Stimulated activated CD4-positive, alpha-beta T cell treated with anti-CD3 and anti-CD28 coated beads, Interleukin-12 subunit alpha, Interleukin-12 subunit beta, amount 100 ng/mL, for 4 hours (primary cell): ENCODE measurements at places on chromosomes 2 and 18.

DNA sequence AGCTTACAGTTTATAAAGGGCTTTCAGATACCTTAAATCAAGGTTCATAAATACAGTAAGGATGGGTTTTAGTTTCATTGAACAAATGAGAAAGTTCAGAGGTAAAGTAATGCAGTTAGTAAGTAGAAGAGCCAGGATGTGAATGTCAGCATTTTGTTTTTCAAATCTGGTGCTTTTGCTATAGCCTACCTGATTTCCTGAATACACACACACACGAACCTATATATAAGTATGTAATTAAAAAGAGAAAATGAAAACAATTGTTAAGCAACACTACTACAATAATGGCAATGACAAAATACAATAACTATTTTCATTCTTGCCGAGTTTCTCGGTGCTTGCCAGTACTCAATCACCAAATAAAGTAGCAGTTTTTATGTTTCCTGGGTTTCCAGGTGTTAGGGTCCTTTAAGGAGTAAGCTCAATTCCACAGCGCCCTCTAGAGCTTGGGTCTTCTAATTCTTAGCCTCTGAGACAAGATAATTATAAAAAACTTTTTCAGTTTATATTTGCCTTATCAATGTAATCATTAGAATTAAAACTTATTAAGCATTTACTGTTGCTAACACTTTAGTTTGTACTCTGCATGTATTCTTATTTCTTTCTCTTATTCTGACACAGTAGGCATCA is 512.9 kb upstream of the ACVR2A start:
- peak; percentile 13 for DNase-seq

DNA sequence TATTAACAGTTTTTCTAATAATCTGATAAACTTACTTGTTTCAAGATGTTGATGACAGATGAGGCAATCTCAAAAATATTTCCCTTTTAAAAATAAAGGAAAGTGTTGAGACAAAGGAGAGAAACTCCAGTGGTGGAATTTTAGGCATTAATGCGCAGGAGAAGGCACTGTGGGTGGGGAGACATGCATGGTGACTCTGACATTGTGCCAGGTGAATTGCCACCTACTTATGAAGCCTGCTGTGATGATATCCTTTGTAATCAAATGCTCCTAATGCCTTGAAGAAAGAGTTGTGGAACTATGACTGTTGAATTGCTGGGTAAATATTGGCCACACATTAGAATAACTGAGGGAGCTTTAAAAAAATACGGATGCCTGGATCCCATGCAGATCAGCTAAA is 101.4 kb downstream of the PLA2R1 start:
- no peak for DNase-seq

DNA sequence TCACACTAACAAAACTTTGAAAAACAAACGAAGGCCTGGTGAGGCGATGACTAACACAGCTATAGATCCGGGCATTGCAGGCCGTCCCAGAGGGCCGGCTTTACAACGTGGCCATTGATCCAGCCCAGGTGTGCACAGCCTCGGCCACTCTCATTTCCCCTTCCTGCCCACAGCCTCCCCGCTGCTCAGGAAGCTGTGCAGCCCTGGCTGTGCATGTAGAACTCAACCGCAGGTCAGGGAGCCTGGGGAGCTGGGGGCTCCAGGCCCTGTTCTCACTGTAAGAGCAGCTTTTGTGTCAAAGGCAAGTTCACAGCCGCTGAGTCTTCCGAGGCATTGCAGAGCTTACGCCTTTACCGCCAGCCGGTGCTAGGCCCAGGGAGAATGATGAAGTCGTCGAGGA is 87.2 kb downstream of the LONRF2 start:
- no peak for DNase-seq

- DNase-seq = no peak
These were observed 11.3 kb downstream of the MALT1 start for GRCh38 chr18:58682429-58683069.

GRCh38 chr2:22826703-22827102 is 558.3 kb upstream of the KLHL29 start:
- DNase-seq = no peak

DNA sequence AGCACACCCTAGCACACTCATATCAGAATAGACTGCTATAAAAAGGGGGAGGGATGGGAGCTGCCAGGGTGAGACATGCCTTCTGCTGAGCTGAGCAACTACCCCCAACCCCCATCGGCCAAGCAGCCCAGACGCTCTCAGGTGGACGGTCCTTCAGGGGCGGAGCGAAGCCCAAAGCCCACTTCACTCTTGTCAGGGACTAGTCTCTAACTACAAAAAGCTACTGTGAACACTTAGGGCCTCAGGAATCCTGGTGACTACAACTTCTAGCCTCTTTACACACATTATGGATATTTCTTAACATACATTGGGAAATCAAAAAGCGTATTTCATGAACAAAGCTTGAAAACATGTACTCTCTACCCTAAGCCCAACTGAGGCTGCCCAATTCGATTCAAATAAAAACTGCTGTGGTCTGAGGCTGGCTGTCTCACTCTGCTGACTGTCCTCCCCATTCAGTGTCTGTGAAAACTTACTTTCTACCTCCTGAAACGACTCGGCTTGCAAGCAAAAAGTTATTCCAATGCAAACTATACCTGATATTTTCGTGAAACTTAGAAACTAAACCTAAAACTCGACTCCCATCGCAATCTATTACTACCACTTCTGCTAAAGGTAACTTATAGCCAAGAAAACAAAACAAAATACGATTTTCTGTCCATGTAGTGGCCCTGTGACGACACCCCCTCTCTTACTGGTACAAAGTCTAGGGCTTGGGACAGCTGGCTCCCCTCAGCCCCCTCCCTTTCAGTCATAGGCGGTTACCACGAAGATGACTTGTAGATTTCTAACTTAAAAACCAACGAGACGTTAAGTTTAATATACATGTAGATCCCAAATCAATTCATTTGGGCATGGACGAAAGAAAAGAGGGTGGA is 1.2 kb downstream of the SERTAD2 start:
- DNase-seq = no peak

DNA sequence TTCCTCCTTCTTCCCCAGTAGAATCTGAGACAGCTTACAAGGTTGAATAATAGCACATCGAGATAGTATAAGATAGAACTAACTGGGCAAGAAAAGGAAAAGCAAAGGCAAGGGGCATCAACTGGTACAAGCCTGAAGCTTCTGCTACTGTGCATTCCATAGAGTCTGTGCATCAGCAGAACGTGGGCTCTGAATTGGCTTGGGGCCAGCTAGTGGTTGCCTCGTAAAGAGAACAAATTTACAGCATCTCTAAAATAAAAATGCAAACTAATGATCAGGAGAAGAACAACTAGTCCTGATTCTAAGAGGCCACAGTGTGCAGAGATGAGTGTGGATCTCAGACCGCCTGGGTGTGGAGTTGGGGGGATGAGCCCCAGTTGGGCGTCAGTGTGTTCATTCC is 36.6 kb downstream of the UPP2 start:
- no peak for DNase-seq

- DNase-seq = no peak
These were observed 99.6 kb upstream of the MBOAT2 start for GRCh38 chr2:9102861-9103662.

- no peak for DNase-seq
These were observed 160.0 kb downstream of the OSR1 start for GRCh38 chr2:19198381-19198780.

DNA sequence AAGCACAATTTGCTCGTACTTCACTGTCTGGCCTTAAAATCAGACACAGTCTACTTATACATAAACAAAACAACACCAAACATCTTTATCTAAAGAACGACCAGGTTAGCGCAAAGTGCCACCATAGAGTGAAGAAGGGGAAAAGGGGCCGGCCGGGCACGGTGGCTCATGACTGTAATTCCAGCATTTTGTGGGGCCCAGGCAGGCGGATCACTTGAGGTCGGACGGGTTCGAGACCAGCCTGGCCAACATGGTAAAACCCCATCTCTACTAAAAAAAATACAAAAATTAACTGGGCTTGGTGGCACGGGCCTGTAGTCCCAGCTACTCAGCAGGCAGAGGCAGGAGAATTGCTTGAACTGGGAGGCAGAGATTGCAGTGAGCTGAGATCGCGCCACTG is 118.5 kb upstream of the RIOK3 start:
- DNase-seq = no peak

- DNase-seq = no peak
These were observed 87.9 kb downstream of the ICOS start for GRCh38 chr2:204024503-204024902.

DNA sequence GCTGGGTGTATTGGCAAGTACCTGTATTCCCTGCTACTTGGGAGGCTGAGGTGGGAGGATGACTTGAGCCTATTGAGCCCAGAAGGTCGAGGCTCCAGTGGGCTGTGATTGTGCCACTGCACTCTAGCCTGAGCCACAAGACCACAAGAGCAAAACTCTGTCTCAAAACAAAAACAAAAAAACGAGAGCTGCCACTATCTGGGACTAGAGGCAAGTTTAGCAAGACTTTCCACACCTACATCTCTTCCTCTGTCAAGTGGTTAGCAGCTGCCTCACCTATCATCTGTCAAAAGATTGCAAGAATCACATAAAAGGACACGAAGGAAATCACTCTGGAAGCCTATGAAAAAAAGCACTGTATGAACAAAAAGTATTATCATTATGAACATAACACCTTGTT is 55.2 kb upstream of the RIOK3 start:
- no peak for DNase-seq

DNA sequence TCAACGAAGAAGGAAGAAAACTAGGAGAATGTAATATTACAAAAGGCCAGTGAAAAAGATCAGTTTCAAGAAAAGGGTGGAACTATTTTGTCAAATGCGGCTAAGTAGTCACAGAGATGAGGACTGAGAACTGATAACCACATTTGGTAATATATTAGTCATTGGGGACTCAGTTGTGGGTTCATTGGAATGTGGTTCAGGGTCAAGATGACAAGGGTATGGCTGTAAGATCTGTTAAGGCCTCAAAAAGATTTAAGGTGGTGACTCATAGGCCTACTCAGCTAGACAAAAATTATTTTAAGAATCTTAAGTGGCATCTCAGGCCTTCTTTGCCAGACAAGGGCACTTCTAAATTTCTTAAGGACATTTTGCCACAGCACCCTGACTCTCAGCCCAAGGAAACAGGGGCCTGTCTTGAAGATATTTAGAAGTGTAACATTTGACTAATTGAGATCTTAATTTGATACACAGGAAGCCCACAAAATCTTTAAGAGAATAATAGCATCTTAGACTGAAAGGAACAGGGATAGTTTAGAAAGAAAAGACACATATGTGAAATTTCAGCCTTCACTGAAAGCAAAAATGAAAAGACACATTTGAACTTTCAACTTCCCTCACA is 81.3 kb downstream of the STRADB start:
- DNase-seq = no peak

GRCh38 chr2:55033921-55034320 is 16.3 kb downstream of the RTN4 start:
- DNase-seq = no peak

DNA sequence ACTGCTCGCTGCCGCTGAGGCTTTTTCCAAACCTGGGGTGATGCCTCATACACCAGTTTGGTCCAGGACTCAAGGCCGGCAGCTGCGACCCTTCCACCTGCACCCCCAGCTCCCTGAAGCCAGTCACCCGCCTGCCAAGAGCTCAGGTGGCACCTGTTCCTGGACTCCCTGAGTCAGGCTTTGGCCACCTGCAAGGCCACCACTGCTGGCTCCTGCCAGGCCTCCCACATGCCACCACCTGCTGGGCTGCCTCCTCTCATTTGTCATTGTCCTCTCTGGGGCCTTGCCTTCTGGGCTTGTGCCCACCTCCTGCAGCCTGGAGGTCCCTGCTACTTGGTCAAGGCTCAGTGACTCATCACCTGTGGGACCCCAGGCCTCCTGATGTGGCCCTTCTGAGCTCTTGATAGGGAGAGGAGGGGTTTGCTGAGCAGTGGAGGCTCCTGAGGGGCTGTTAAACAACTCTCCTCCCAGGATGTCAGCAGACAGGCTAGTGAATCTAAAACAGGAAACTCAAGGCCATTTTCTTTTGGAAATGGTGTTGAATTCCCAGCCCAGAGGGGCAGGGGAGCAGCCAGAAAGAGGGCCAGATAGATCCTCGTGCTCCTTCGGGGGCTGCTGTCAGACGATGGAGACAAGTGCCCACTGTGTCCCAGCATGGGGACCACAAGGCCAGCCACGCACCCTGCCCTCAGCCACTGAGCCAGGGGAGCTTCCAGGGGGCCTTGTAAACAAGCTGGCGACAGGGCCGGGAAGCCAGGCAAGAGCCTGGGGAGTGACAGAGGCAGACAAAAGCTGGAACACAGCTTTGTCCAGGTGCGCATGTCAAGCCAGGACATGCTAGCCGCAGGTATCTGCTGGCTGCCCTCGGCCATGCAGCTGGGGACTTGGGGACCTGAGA is 416.8 kb downstream of the LRATD1 start:
- DNase-seq = no peak

DNA sequence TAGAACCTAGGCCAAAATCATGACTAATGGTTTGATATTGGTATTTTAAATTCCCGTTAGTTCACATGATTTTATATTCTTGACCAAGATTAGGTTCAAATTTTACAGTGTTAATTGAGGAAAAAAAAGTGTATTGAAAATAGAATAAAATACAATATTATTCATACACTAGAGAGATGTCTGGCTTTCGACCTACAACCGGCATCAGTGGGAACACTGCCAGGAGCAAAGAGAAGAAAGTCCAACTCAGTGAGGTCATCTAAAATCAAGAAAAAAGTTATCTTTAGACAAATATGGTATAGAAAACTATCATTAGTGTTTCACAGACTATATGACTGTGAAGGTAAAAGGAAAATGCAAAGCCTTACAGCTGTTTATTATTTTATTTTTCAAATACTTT is 81.5 kb downstream of the PIGN start:
- DNase-seq = no peak

DNA sequence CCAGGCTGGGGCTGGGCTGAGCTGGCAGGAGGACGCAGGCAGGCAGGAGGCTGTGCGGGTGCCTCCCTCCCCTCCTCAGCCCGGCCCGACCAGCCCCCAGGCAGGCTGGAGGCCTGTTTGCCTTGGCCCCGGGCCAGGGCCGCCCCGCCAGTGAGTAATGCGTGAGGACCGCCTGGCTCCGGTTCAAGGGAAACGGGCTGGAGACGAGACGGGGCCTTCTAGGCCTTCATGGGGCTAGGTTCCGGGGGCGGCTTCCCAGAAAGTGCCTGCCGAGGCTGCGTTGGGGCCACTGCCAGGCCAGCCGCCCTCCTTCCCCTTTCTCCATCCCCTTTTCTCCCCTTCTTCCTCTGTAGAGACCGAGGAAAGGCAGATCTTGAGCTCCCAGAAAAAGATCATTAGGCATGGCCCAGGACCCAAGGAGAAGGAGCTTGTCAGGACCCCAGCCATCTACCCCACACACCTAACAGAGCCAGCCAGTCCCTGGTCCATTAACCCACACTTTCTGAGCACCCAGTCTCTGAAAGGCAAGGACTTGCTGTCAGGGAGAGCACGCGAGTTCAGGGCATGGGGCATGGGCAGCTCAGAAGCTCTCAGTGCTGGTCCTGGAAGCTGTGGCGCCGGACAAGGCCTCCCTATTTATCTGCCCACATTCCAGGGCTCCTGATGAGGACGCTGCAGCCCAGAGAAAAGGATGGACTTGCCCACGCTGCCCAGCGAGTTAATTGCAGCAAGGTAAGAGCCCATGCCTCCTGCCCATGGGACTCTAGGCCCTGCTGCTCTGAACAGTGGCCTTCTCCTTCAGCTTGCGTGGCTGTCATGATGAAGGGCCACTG is 48.5 kb downstream of the SMAD7 start:
- no peak for DNase-seq
